Naive thymus-derived CD8-positive, alpha-beta T cell (primary cell): ENCODE measurements at places on chromosomes 12 and 14. TPM values are rescaled to one million over a fixed set of nuclear protein-coding genes. Genes with fewer than 3 reads are reported as not detected.
A peak's percentile ranks its signal among the peaks of the same experiment; 100 is the strongest.

- no peak overlapping the region for H3K27ac ChIP-seq
- DNase-seq = no peak
- H3K27me3 ChIP-seq = peaks cover 20% of the 10 kb centered on the region
- peaks cover 11% of the 10 kb centered on the region for H3K36me3 ChIP-seq
- no peak overlapping the region for H3K4me3 ChIP-seq
Measured at GRCh38 chr14:96267336-96267735, 11.3 kb downstream of the BDKRB1 start.

DNA sequence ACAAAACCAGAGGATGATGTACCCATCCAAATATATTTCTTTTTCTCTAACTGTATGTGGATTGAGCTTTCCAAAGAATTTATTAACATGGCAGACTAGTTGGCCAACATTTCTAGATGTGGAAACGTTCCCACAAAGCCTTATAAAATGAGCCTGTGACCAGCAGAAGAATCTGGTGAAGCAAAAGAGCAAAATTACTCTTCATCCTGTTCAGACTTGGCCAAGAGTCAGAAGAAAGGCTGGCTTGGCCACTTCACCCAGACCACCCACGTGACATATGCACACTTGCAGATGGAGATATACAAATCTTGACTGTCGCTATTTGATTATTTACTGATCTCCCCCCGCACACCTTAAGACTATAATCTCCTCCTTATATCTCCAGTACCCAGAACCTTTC is 96.7 kb downstream of the NUAK1 start:
- no peaks in the 10 kb centered on the region for H3K4me1 ChIP-seq
- H3K36me3 ChIP-seq = no peaks in the 10 kb centered on the region
- no peak for DNase-seq
- H3K27ac ChIP-seq = no peak overlapping the region
- H3K27me3 ChIP-seq = peaks cover 22% of the 10 kb centered on the region

Gene TCL1B
- total RNA-seq = 0.47 TPM

- H3K4me1 ChIP-seq = peaks cover 41% of the 10 kb centered on the region
- DNase-seq = no peak
- no peaks in the 10 kb centered on the region for H3K27me3 ChIP-seq
- H3K4me3 ChIP-seq = no peak overlapping the region
- no peak overlapping the region for H3K27ac ChIP-seq
Measured at GRCh38 chr14:59360923-59361794, 104.0 kb downstream of the GPR135 start.

DNA sequence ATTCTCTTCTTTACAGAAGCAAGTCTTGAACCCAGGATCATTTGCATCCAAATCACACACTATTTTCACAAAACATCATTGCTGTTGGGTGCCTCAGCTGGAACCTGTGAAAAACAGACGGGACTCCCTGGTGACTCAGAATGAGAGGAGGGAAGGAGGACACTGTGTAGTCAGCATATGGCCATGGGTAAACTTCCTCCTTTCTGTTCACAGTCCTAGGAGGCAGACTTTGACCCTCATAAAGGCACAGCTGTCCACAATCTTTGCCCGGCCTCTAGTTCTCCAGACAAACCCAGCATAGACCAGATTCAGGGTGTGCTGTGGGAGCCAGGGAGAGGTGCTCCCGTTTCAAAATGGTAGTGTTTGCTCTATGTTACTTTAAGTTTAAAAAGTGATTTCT is 62.0 kb downstream of the DYRK2 start:
- peak overlapping the region; percentile 60 for H3K27ac ChIP-seq
- H3K36me3 ChIP-seq = peaks cover 2% of the 10 kb centered on the region
- DNase-seq = no peak
- H3K4me3 ChIP-seq = no peak overlapping the region
- no peaks in the 10 kb centered on the region for H3K4me1 ChIP-seq

DNA sequence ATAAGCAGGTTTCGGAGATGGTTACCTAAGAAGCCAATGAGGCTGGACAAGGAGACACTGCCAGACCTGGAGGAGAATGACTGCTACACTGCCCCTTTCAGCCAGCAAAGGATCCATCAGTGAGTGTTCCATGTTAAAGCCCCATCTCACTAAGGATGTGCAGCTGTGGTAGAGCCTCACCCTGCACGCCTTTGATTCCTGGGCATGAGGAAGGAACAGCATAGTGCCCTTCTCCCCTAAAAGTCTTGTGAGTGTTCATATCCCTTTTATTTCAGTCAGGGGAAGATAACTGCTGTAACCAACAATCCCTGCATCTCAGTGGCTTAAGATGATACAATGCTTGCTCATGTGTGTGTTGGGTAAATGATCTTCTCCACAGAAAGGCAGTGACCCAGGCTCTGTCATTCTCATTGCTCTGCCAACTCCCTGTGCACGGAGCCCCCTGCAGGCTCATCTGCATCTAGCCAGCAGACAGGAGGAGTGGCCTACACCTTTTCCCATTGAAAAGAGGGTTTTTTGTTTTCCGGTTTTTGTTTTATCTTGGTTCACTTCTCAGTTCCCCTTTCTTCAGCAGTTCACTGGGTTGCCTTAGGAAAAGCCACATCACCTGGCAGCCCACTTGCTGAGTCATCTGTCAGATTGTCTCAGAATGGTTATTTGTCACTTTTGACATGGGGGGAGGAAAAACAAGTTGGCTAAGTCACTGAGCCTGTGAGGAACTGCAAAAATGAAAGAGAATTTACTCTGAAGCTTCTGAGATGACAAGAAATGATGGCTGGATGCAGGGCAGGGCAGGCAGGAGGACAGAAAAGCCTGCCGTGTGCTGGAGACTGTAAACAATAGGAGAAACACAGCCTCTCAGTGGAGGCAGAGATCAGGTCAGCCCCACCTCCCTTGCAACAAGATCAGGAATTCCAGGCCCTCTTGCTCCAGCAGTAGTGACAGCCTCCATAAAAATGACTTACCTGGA is 193.3 kb downstream of the ANO4 start:
- H3K36me3 ChIP-seq = no peaks in the 10 kb centered on the region
- H3K4me1 ChIP-seq = no peaks in the 10 kb centered on the region
- H3K27ac ChIP-seq = no peak overlapping the region

DNA sequence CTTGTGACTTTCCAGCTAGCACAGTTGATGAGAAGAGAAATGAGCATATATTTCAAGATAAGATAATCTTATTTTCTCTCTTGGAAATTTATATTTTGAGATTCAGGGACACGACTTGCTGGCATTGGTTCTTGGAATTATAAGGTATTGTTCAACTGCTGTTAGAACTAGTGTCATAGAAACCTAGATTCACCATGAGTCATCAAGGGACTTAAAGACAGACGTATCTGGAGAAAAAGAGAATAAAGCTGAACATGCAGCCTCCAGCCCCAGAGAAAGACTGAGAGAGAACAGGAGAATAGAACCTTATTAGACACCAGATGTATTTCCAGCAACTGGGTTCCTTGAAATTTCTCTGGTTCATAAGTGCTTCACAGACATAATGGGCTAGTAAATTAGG is 194.4 kb upstream of the PPFIA2 start:
- H3K27ac ChIP-seq = no peak overlapping the region
- H3K4me3 ChIP-seq = no peak overlapping the region
- H3K4me1 ChIP-seq = peaks cover 12% of the 10 kb centered on the region
- no peak for DNase-seq
- no peaks in the 10 kb centered on the region for H3K36me3 ChIP-seq

- no peak for DNase-seq
- no peaks in the 10 kb centered on the region for H3K27me3 ChIP-seq
- H3K27ac ChIP-seq = no peak overlapping the region
- peaks cover 19% of the 10 kb centered on the region for H3K4me1 ChIP-seq
- H3K36me3 ChIP-seq = no peaks in the 10 kb centered on the region
- H3K4me3 ChIP-seq = no peak overlapping the region
Measured at GRCh38 chr12:91883811-91884210, 261.8 kb downstream of the BTG1 start.

DNA sequence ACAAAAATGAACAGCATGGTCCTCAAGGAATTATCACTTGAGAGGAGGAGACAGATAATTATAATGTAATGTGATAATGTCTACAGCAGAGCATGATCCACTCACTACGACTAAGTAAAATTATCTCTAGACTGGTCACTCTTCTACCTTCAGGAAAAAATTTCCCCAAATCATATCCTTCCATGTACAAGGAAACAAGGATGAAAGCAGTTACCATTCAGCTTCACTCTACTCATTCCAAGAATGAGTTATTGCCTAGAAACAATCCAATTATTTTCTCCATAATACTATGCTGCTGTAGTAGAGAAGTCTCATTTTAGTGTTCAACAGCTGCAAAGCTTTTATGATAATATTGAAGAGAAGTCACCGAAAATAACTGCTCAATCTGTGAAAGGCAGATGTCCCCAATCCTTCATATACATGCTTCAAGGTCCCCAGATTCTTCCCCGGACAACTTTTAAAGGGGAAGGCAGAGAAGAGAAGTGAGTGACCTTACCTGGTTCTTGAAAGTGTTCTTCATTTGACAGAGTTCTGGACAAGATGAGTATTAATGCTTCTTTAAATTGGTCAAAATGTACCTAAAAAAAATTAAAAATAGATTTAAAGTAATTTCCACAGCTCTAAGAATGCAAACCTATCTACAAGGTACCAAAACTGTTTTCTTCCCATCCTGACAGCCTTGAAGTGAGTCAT is 24.6 kb downstream of the NIN start:
- no peak overlapping the region for H3K27ac ChIP-seq
- H3K4me3 ChIP-seq = no peak overlapping the region
- H3K36me3 ChIP-seq = peaks cover 46% of the 10 kb centered on the region
- H3K27me3 ChIP-seq = no peaks in the 10 kb centered on the region
- no peak for DNase-seq
- peaks cover 79% of the 10 kb centered on the region for H3K4me1 ChIP-seq

Gene FAM186B
- total RNA-seq = 0.31 TPM

DNA sequence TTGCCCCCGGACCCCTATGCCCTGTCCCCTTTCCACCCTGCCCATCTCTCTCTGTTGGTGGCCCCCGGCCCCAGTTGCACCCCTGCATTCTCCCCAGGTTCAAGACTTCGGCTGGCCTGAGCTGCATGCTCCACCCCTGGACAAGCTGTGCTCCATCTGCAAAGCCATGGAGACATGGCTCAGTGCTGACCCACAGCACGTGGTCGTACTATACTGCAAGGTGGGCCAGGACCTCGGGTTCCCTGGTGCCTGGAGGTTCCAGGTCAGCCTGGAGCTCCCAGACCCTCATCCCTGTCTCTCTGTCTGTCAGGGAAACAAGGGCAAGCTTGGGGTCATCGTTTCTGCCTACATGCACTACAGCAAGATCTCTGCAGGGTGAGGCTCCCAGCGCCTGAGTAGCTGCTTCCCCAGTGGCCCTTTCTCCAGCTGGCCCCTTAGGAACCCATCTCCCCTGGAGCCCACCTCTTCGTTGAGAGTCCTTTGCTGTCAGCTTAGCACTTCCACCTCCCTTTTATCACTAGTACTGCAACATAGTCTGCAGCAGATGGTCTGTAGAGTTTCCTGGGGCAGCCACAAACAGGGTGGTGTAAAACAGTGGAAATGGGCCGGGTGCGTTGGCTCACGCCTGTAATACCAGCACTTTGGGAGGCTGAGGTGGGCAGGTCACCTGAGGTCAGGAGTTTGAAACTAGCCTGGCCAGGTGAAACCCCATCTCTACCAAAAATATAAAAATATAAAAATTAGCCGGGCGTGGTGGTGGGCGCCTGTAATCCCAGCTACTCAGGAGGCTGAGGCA is 5.8 kb downstream of the TNS2 start:
- peak overlapping the region; percentile 85 for H3K27ac ChIP-seq
- no peak overlapping the region for H3K4me3 ChIP-seq
- no peaks in the 10 kb centered on the region for H3K36me3 ChIP-seq
- DNase-seq = no peak
- peaks cover 19% of the 10 kb centered on the region for H3K4me1 ChIP-seq
